Activated naive CD4-positive, alpha-beta T cell treated with anti-CD3 and anti-CD28 coated beads for 36 hours (primary cell): ENCODE measurements at places on chromosomes 13 and 19.

- DNase-seq: no peak
Measured at GRCh38 chr13:44417876-44418275, 44.3 kb downstream of the SERP2 start.

- DNase-seq: peak; percentile 56
Measured at GRCh38 chr19:34428549-34429285, 536 bp downstream of the UBA2 start.

DNA sequence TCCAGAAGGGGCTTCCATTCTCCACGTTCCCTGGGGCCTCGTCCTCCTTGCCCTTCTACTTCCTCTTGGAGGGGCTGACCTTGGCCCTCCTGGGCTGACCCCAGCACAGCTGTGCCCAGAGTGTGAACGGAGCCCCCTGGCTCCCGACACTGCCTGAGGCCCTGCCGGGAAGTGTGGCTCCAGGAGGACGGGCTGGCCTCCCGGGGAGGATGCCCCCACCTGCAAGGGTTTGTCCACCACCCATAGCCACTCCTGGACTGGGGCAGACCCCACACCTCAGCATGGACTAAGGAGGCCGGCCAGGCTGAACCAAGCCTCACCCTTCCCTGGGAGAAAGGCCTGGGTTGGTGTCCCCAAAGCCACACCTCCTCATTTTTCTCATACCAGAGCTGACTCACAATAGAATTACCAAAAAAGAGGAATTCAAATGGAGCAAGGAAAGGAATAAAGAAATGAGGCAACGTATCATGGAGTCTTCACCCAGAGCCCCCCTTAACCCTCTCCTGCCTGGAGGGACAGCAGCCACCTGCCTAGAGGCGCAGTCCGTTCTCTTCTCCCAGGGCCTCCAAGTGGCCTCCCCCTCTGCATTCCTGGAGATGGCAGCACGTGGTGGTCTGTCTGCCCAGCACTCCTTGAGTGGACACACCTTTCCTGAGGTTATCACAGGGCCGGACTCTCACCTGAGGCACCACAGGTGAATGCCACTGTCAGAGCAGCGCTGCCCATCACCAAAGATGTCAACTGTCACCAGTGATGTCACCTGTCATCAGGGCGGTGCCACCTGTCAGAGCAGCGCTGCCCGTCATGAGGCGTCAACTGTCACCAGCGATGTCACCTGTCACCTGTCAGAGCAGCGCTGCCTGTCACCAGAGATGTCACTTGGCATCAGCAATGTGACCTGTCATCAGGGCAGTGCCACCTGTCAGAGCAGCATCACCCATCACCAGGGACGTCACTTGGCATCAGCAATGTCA, 3.1 kb upstream of the C13orf46 start:
- DNase-seq: no peak

DNA sequence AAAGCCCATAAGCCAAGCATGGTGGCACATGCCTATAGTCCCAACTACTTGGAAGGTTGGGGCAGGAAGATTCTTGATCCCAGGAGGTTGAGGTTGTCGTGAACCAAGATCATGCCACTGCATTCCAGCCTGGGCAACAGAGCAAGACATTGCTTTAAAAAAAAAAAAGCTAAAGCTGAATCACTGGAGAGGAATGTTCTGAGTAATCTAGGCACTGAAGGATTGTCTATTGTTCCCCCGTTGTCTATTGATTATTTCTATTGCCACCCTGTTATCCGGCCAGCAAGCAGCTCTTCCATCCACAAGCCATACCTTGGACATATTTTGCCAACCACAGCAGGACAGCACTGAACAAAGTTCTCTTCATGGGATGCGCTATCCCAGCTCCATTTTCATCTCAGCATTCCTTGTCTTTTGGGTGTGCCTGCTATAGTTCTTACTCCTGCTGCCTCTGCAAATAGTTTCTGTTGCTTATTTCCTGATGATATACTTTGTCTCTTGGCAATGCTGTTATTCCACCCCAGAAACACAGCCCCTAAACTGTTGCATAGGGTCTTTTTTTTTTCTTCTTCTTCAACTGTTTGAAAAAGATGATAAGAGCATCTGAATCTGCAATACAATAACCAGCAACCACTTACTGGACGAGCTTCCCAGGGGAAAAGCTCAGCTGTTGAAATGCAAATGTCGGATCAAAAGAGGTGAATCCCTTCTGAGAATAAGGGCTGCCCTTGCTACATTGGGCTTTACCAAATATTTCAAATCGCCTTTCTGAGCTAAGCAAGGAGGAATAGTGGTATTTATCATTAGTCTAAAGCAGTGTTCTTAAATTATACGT, 22.2 kb upstream of the SIAH3 start:
- DNase-seq: no peak

DNA sequence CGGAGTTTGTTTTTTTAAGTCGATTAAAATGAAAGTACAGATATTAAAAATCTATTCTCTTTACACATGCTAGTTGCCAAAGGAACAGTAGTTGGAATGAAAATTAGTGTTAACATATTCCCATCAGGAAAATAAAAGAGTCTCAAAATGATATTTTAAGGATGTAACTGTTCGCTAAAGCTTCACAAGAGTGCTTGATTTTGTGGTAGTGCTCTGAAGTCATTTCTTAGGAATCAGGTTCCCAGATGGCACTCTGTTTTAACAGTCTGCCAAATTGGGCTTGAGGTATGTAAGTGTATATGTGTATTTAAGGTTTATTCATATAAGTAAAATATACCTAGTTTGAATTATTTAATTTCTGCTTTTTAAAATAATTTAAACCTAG, 128.8 kb downstream of the LMO7 start:
- no peak for DNase-seq

GRCh38 chr19:46376241-46377153, 29.6 kb downstream of the PPP5C start:
- DNase-seq: no peak

GRCh38 chr19:18804139-18804601, 13.1 kb upstream of the COMP start:
- DNase-seq: no peak

DNA sequence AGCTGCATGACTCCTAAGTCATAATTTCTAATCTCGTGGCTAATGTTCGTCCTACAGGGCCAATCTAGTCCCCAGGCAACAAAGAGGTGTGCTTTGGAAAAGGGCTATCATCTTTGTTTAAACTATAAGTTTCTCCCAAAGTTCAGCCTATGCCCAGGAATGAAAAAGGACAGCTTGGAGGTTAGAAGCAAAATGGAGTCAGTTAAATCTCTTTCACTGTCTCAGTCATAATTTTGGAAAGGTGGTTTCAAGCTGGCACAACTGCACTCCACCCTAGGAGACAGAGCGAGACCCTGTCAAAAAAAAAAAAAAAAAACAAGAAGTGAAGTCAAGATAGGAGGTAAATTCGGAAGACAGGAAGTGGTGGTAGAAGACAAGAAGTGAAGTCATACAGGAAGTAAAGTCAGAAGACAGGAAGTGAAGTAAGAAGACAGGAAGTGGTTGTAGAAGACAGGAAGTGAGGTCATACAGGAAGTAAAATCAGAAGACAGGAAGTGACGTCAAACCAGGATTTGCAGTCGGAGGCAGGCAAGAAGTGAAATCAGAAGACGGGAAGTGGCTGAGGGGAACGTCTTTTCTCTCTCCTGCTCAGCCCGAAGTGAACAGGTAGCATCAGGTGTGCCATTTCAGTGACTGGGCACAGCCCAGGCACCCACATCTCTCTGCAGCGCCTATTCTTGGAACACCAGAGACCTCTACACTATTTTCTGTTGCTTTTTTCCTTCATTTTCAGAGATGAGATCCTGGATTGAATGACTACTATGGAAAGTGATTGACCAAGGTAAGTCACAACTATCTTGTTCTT, 32.2 kb downstream of the GP6 start:
- DNase-seq: peak; percentile 66

GRCh38 chr19:16726916-16727315, 7.3 kb downstream of the NWD1 start:
- DNase-seq: no peak

DNA sequence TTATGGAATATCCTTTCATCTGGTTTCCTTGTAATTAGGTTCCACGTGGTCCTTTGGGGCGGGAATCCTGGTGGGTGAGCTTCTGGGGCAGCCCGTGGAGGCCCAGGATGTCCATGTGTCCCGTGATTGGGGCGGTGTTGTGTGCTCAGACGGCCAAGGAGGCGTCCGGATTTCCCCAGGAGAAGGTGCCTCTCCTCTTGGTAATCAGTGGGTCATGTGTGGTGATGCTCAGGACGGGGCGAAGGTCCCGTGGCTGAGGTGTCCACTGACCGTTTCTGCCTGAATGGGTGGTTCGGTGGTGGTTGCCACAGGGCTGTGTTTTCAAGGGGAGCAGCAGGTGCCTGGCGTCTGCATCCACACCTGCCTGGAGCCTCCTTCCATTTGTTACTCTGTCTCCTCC, 52.2 kb upstream of the F7 start:
- no peak for DNase-seq

GRCh38 chr13:65882810-65883209, 1347.3 kb downstream of the PCDH9 start:
- DNase-seq: no peak
